Thymus (tissue), 14 donors: ENCODE measurements at places on chromosomes 3 and 15.

DNA sequence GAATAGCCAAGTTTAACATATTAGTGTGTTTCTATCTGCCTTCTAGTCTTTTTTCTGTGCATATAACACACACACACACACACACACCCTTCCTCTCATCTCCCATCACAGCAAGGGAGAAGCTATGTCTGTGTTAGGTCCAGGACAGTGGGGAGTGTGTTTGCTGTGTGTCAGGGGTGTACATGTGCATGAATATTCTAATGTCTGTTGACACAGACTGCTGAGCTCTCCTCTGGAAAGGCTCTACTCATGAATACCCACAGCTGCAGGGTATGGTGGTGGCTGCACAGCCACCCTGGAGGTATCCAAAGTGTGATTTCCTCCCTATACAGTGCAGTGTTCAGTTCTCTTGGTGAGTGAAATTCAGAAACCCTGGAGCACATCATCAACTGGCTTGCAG, 42.9 kb downstream of the ARNT2 start:
- no peak overlapping the region for H3K27ac ChIP-seq
- H3K4me1 ChIP-seq: no peaks in the 10 kb centered on the region
- DNase-seq: no peak
- H3K4me3 ChIP-seq: no peak overlapping the region

DNA sequence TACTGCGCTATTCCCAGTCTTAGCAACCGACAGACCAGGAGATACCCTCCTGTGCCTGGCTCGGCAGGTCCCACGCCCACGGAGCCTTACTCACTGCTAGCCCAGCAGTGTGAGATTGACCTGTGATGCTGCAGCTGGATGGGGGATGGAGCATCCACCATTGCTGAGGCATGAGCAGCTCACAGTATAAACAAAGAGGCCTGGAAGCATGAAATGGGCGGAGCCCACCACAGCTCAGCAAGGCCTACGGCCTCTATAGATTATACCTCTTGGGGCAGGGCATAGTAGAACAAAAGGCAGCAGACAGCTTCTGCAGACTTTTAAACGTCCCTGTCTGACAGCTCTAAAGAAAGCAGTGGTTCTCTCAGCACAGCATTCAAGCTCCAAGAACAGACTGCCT, 160.3 kb downstream of the ANXA2 start:
- H3K27me3 ChIP-seq: no peaks in the 10 kb centered on the region
- H3K4me1 ChIP-seq: no peaks in the 10 kb centered on the region
- DNase-seq: no peak

DNA sequence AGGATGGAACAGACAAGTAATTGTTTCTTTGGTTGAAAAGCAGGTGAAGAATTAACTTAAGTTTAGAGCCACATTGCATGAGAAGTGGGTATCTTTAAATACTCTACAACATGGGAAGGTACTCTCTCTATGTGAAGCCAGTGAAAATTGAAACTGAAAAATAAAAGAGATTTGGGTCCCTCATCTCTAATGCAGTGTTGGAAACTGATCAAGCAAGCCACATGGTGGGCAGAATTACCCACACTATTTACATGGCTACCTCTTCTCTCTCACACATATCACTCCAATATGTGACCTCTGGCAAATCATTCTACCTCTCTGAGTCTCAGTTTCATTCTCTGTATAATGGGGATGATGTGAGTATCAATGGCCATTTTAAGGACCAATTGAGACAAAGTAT, 339.0 kb downstream of the IL5RA start:
- no peaks in the 10 kb centered on the region for H3K36me3 ChIP-seq
- no peak for DNase-seq
- no peak overlapping the region for H3K27ac ChIP-seq
- no peak overlapping the region for H3K4me3 ChIP-seq

DNA sequence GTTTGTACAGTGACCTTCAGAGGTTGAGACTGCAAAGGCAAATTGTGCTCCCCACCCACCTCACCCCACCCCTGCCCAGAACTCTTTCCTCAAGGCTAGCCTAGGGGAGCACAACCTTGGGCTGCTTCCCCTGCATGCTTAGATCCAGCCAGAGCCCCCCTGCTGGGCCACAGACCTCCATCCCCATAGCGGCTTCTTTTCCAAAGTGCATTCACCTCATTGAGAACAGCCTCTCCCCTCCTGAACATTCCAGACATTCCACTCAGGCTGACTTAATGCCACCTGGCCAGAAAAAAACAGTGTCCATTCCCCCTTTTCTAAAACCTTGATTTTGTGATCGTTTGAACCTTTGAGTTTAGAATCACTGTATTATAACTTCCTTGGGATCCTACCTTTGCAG, 124.4 kb upstream of the TOPAZ1 start:
- no peaks in the 10 kb centered on the region for H3K27me3 ChIP-seq
- H3K36me3 ChIP-seq: no peaks in the 10 kb centered on the region
- no peak overlapping the region for H3K4me3 ChIP-seq
- no peak for DNase-seq
- no peaks in the 10 kb centered on the region for H3K4me1 ChIP-seq

GRCh38 chr3:172203522-172204258, 164.3 kb downstream of the FNDC3B start:
- no peak overlapping the region for H3K27ac ChIP-seq
- no peaks in the 10 kb centered on the region for H3K27me3 ChIP-seq
- no peak for DNase-seq

- H3K27ac ChIP-seq: no peak overlapping the region
- H3K36me3 ChIP-seq: no peaks in the 10 kb centered on the region
- H3K27me3 ChIP-seq: no peaks in the 10 kb centered on the region
Measured at GRCh38 chr15:79540551-79540950, 108.4 kb downstream of the MINAR1 start.

DNA sequence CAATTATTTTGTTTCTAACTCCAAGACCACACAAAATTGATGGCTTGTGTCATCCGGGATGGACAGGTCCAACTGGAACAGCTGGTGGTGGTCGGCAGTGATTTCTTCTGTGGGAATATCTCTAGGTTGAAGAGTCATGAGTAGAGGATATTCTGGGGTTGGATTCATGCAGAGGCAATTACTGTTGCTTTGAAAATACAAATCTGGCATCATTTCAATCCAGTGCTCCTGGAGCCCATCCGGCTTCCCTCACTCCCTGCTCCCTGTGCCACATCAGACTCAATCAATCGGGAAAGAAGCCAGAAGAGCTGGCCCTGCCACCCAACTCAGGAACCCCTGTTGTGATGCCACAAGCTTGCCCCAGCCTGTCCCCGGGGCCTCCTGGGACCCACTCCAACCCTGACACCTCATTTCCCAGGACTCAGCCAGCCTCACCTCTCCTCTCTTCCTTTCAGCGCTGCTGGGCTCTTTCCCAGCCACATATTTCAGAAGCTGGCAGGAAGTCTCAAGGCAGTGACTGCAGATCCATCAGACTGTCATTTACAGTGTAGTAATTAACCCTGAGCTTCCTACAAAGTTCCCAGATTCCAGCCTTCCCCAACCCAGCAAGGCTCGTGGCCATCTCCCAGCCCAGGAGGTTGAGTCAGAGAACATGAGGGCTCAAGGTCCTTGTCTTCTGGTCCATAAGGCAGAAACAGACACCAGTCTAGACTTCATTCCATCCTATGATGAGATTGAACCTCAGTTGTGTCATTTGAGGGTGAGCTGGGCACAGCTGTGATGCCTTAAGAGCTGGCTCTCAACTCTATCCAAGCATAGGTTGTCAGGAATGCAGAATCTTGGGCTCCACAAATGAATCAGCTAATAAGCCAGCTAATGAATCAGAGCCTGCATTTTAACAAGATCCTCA, 114.0 kb downstream of the FAM174B start:
- H3K27ac ChIP-seq: no peak overlapping the region
- no peaks in the 10 kb centered on the region for H3K36me3 ChIP-seq
- no peak for DNase-seq

- H3K36me3 ChIP-seq: no peaks in the 10 kb centered on the region
- H3K27ac ChIP-seq: no peak overlapping the region
- no peak overlapping the region for H3K4me3 ChIP-seq
- H3K27me3 ChIP-seq: no peaks in the 10 kb centered on the region
- no peak for DNase-seq
- no peaks in the 10 kb centered on the region for H3K4me1 ChIP-seq
Measured at GRCh38 chr15:81498294-81498693, 124.3 kb upstream of the TMC3 start.

DNA sequence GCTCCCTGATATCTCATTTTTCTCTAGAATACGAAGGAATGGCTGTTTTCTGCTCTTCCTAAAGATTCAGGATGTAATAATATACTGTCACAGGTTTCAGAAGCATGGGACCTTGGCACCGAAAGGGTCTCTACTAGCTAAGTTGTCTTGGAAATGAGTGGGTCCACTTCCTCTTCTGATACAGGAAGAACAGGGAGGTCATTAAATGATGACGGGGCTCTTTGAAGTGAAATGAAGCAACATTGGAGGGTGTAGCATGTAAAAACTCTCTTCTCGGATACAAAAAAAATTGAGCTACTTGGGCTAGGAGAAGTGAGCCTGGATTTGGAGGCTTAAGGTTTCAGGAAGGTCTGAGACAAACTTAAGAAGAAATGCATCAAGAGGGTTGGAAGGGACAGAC, 349.8 kb upstream of the TPRG1 start:
- no peaks in the 10 kb centered on the region for H3K36me3 ChIP-seq
- DNase-seq: no peak
- no peaks in the 10 kb centered on the region for H3K27me3 ChIP-seq
- no peak overlapping the region for H3K27ac ChIP-seq

DNA sequence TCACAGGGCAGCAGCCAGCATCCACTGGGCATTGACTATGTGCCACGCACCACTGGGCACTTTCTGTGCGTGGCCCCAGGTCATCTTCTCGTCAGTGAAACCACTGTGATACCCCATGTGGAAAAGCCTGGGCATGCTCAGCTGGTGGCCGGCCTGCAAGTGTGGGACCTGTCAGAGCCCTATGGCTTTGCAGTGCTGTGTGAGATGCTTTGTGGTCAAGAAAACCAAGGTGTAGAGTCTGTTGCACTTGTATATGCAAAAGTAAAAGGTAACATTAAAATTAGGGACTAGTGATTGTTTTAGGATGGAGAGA, 69.5 kb downstream of the PGPEP1L start:
- peaks cover 19% of the 10 kb centered on the region for H3K36me3 ChIP-seq
- H3K4me1 ChIP-seq: peaks cover 72% of the 10 kb centered on the region
- no peaks in the 10 kb centered on the region for H3K27me3 ChIP-seq
- DNase-seq: no peak

GRCh38 chr3:195929452-195929851, 21.1 kb upstream of the TNK2 start:
- no peaks in the 10 kb centered on the region for H3K36me3 ChIP-seq
- H3K27me3 ChIP-seq: no peaks in the 10 kb centered on the region
- no peak overlapping the region for H3K4me3 ChIP-seq

DNA sequence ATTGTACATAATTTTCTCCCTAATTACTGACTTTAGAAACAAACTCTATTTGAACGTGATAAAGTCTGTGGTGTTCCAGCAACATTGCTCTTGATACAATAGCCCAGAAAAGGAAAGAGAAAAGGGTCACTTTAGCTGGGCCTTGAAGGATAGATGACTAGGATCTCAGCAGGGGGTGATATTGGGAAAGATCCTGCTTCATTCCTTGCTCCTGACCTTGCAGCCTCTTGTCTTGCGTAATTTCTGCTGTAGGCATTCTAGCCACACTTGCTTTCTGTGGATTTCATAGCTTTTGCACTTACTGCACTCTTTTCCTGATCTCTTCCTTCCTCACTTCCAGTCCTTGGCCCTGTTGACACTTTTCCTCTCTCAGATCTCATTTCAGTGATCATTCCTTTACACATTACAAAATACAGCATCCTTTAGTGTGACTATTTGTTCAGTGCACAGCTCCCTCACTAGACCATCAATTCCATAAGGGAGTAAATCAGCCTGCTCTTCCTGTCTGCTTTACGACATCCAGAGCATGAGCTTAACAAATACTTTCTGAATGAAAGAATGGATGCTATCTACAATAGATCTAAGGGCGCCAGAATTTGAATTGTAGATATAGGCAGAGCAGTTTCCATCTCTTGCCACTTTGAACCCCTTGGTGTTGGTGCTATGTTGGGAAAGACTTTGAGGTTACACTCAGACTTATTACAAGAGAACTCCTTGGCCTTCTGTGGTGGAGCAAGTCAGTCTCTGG, 559.6 kb upstream of the MDFIC2 start:
- H3K36me3 ChIP-seq: no peaks in the 10 kb centered on the region
- no peak overlapping the region for H3K27ac ChIP-seq
- H3K4me3 ChIP-seq: no peak overlapping the region
- no peaks in the 10 kb centered on the region for H3K27me3 ChIP-seq
- no peak for DNase-seq
- H3K4me1 ChIP-seq: no peaks in the 10 kb centered on the region

- H3K4me3 ChIP-seq: no peak overlapping the region
- peak overlapping the region; percentile 79 for H3K27ac ChIP-seq
- H3K36me3 ChIP-seq: no peaks in the 10 kb centered on the region
Measured at GRCh38 chr15:67120009-67120838, 54.8 kb downstream of the SMAD3 start.

DNA sequence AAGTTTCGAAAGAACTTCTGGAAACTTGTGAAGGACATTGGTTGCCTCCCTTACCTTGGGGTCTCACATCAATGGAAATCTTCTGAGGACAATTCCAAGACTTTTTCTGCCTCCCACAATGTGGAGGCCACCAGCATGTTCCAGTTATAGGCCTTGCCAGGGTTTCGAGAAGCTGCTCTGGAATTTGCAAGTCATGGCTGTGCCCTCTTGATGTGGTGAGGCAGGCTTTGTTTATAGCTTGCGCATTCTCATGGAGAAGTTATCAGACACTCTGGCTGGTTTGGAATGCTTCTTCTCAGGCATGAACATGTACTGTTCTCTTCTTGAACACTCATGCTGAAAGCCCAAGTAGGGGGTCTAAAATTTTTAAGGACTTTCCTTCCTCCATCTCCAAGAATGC, 4.1 kb downstream of the CXCR6 start:
- no peak overlapping the region for H3K27ac ChIP-seq
- DNase-seq: no peak
- peaks cover 62% of the 10 kb centered on the region for H3K36me3 ChIP-seq
- H3K4me3 ChIP-seq: no peak overlapping the region
- H3K4me1 ChIP-seq: peaks cover 32% of the 10 kb centered on the region
- no peaks in the 10 kb centered on the region for H3K27me3 ChIP-seq

DNA sequence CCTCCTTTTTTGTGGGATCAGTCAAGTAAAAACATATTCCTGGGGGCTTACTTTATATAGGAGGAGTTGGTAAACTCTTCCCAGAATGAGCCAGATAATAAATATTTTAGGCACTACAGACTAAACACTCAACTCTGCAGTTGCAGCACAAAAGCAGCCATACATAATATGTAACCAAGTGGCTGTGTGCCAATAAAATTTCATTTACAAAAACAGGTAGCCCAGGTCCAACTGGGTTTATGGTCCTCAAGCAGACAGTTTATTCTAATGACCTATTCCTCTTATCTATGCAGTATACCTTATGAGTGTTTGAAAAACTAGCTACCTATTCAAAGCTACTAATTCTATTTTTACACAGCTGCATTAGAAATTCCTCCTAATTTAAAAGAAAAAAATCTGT, 61.8 kb downstream of the FAIM start:
- H3K4me1 ChIP-seq: no peaks in the 10 kb centered on the region
- no peak for DNase-seq
- no peak overlapping the region for H3K27ac ChIP-seq
- peaks cover 14% of the 10 kb centered on the region for H3K36me3 ChIP-seq

GRCh38 chr3:141411251-141411771, 43.0 kb downstream of the ZBTB38 start:
- no peaks in the 10 kb centered on the region for H3K27me3 ChIP-seq
- no peak overlapping the region for H3K4me3 ChIP-seq
- H3K36me3 ChIP-seq: no peaks in the 10 kb centered on the region
- no peak for DNase-seq
- peak overlapping the region; percentile 91 for H3K27ac ChIP-seq
